ENCODE measurements at places on chromosomes 5 and 9. TPM values are rescaled to one million over a fixed set of nuclear protein-coding genes. Genes with fewer than 3 reads are reported as not detected.

DNA sequence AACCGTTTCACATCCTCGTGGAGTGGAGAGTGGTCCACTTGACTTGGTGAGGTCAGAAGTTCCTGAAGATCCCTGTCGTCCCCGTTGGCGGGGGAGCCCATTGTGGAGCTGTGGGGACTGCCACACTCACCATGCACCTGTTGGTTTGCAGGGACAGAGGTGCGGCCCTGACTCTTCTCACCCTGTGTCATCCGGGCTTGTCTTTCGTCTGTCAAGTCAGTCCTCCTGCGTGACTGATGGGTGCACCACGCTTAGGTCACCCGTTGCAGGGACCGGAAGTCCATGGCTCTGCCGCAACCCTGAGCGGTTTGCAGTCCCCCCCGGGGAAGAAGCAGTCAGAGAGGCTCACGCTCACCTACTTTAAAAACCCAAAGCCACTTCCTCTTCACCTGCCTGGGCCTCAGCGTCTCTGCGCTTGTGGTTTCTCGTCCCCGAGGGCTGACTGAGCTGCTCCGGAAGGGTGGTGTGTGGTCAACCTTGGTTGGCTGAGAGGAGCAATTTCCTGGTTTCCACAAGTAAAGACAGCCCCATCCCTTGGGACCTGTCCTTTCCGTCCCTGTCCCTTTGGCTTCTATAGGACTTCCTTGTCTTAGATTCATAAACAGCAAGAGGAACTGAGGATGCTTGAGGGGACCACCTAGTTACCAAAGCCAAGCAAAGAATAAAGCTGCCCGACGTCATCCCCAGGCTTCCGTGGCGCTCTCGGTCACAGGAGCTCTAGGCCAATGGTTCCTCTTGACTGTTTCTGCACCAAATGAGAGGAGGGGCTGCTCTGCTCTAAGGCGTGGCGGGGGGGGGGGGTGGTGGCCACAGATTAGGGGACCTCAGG lies 53.2 kb downstream of the USP20 start:
- no peak overlapping the region for H3K4me3 ChIP-seq
- H3K4me1 ChIP-seq, result peaks cover 35% of the 10 kb centered on the region
- no peak for DNase-seq
- no peak overlapping the region for H3K27ac ChIP-seq

- no peak overlapping the region for H3K4me3 ChIP-seq
- no peaks in the 10 kb centered on the region for H3K27me3 ChIP-seq
- no peaks in the 10 kb centered on the region for H3K36me3 ChIP-seq
- DNase-seq, result no peak
- no peaks in the 10 kb centered on the region for H3K4me1 ChIP-seq
Measured at GRCh38 chr9:33429256-33429985, 18.0 kb downstream of the AQP3 start.

Gene PCA3
- not detected for total RNA-seq

- H3K4me3 ChIP-seq, result no peak overlapping the region
- peaks cover 23% of the 10 kb centered on the region for H3K36me3 ChIP-seq
- H3K4me1 ChIP-seq, result peaks cover 20% of the 10 kb centered on the region
- DNase-seq, result no peak
Measured at GRCh38 chr9:128910906-128911305, 9.9 kb upstream of the PHYHD1 start.

Gene TERT
- total RNA-seq, result 0.33 TPM

DNA sequence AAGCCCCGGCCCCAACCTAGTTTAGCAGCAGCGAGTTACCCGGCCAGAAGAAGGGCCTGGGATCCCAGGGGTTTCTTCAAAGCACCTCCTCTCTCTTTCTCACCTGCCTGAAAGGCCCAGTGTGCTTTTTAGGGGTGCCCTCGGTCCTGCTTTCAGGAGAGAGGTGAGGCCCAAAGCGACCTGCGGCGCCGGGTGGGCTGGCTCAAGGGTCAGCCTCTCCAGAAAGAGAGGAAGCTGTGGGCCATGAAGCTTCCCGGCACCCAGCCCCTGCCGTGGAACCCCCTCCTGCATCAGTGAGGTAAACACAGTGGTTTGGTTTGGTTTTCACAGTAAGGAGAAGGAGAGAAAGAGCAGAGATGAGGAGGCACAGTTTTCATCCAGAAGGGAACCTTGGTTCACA lies 4.3 kb downstream of the FOXB2 start:
- peaks cover 17% of the 10 kb centered on the region for H3K4me1 ChIP-seq
- H3K27me3 ChIP-seq, result peaks cover 91% of the 10 kb centered on the region
- H3K36me3 ChIP-seq, result no peaks in the 10 kb centered on the region

- H3K36me3 ChIP-seq, result peaks cover 6% of the 10 kb centered on the region
- H3K4me3 ChIP-seq, result no peak overlapping the region
- H3K27me3 ChIP-seq, result no peaks in the 10 kb centered on the region
- DNase-seq, result no peak
- H3K27ac ChIP-seq, result no peak overlapping the region
Measured at GRCh38 chr5:37789991-37790390, 49.9 kb downstream of the GDNF start.

DNA sequence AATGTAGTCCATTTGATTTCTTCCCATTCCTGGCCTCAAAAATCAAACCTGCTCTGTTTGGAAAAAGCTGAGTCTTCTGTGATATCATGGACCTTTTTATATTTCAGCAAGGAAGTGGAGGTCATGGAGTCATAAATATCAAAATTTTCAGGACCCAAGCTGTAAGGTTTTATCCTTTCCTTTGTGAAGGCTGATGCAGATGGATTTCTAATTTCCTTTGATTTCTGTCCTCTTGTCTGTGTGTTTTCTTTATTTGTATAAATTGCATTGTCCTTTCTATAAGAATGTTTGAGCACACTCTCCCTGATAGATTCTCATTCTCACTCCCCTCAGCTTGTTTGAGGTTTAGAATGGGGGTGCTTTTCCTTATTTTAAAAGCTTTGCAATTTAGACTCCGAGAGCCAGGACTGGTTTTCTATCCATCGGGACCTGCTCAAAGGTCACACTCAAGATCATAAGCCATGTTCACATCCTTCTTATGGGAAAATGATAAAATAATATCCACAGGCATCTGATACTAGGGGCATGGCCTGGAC lies 127.4 kb upstream of the TMEM161B start:
- H3K27ac ChIP-seq, result no peak overlapping the region
- H3K36me3 ChIP-seq, result no peaks in the 10 kb centered on the region
- no peak overlapping the region for H3K4me3 ChIP-seq
- no peak for DNase-seq

DNA sequence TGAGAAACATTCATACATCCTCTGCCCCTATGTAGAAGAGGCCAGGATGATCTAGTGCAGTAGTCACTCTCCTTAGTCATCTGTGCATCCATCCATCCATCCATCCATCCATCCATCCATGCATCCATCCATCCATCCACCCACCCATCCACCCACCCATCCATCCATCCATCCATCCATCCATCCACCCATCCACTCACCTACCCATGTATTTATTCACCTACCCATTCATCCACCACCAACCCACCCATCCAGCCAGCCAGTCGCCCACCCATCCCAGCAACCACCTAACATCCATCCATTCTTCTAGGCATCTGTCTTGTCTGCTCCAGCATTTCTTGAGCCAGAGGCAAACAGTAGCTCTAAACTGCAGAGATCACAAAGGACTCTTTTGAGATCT lies 87.1 kb downstream of the MSX2 start:
- H3K36me3 ChIP-seq, result peaks cover 5% of the 10 kb centered on the region
- no peak overlapping the region for H3K27ac ChIP-seq
- H3K27me3 ChIP-seq, result no peaks in the 10 kb centered on the region
- H3K4me1 ChIP-seq, result peaks cover 31% of the 10 kb centered on the region
- DNase-seq, result no peak

Gene ARL14EPL
- total RNA-seq, result 0.25 TPM

GRCh38 chr5:10303699-10304170 lies 4.0 kb downstream of the CMBL start:
- H3K27ac ChIP-seq, result no peak overlapping the region
- no peak overlapping the region for H3K4me3 ChIP-seq
- H3K27me3 ChIP-seq, result no peaks in the 10 kb centered on the region
- H3K4me1 ChIP-seq, result peaks cover 16% of the 10 kb centered on the region
- DNase-seq, result no peak

DNA sequence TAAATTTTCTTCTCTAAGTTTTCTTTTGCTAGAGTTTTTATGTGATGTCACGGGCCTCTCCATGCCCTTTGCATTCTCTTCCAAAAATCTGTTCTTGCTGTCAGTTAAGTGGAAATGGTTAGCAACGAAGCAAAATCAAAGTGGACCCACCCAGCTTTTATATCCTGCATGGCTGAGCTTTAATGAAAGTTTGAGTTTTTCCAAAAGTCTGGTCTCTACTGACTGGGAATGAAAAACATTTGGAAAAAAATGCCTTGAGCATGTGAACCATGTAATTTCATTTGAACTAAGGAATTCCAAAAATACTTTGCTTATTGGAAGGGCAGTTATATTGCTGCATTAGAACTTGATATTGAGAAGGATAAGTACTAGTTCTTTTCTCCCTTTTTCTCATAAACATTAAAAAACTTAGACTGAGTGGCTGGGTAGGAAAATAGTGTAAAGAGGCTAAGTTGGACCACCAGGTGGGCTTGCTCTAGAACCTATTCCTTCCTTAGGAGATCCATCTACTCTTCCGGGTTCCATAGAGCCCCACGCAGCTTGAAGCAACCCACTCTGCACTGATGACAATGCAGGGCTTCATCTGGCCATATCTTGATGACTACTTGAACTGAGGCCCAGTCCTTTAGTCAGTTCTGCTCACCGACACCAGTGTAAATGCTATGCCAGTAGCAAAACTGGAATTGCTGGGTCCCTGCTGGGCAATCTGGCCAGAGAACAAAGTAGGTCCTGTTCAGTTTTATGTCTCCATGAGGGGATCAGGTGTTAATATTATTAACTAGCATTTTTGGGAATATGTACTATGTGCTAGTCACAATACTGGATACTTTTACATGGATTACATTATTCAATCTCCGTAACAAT lies 17.4 kb upstream of the RIC1 start:
- no peak overlapping the region for H3K4me3 ChIP-seq
- no peaks in the 10 kb centered on the region for H3K4me1 ChIP-seq
- no peaks in the 10 kb centered on the region for H3K27me3 ChIP-seq
- no peak overlapping the region for H3K27ac ChIP-seq

Gene SH3TC2
- 6.8 TPM for total RNA-seq

DNA sequence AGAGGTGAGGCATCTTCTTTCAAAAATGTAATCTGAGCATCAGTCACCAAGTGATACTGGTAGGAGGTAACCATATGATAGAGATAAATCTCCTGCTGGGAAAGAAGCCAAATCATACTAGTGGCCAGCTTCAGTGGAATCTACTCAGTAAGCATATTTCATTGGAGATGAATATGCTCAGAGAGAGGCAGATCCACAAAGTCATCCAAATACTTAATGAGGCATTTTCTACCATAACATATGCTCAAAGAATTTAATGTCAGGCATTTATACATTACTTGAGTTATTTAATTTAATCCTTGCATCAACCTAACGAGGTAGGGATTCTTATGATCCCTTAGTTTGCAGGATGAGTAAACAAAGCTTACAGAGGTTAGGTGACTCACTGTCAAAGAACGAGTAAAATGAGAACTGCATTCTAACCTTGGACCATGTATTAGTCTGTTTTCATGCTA lies 50.9 kb upstream of the DMRTA1 start:
- no peak overlapping the region for H3K27ac ChIP-seq
- H3K4me1 ChIP-seq, result no peaks in the 10 kb centered on the region
- no peaks in the 10 kb centered on the region for H3K27me3 ChIP-seq
- H3K36me3 ChIP-seq, result no peaks in the 10 kb centered on the region

Gene DOK3
- total RNA-seq, result 5.8 TPM

Gene ADRB2
- total RNA-seq, result 0.42 TPM

Gene FCN2
- not detected for total RNA-seq

DNA sequence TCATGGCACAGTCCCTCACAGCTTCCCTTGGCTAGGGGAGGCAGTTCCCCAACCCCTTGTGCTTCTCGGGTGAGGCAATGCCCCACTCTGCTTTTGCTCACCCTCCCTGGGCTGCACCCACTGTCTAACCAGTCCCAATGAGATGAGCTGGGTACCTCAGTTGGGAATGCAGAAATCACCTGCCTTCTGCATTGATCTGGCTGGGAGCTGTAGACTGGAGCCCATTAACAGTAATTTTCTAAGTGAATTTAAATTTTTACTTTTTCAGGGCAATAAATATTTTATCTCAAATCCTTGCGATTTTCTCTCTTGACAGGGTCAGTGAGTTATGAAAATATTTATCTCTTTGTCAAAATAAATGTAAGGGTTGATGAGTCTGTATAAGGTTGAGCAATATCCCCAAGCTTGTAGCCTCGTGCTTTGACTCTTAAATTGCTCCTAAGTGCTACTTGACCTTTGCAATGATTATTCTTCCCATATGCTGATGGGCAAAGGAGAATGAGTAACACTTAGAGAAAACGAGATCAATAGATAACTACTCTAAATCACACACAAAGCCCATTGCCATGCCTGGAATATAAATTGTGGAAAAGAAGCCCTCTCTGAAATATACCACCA lies 82.1 kb upstream of the MOCS2 start:
- H3K36me3 ChIP-seq, result peaks cover 2% of the 10 kb centered on the region
- DNase-seq, result no peak
- no peaks in the 10 kb centered on the region for H3K4me1 ChIP-seq
- no peak overlapping the region for H3K4me3 ChIP-seq
- H3K27ac ChIP-seq, result no peak overlapping the region
- no peaks in the 10 kb centered on the region for H3K27me3 ChIP-seq

DNA sequence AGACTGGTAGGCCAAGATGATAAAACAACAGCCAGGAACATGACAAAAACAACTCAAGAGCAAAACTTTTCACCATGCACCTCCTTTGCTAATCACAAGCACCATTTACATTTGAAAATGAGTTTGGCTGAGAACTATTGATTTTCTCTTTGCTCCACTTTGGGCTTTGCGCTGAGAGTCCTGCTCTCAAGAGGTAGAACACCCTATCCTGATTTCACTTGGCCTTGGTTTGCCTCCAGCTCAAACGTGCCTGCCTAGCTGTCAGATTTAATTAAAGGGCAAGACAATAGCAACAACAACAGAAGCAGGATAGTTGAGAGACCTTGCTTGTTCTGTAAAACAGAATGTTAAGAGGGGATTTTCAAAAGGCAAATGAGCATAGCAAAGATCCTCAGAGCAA lies 128.2 kb upstream of the ASTN2 start:
- no peak for DNase-seq
- no peak overlapping the region for H3K27ac ChIP-seq
- H3K4me3 ChIP-seq, result no peak overlapping the region
- peaks cover 23% of the 10 kb centered on the region for H3K27me3 ChIP-seq

DNA sequence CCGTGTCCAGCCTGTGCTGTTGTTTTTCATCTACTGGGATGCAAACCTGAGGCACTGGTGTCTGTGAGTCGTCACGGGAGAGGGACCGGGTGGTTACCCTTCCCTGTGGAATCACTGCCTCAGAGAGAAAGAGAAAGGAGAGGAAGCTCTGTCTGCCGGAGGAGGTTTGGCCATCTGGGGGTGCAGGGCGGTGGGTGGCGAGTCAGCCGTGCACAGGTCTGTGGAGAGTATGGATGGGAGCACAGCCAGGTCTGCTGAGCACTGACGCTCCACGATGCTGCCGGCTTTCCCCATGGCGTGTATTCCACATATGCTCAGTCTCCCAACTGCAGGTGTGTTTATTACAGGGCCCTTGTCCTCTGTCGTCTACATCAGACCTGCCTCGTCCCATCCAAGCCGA lies 395.2 kb upstream of the IRX4 start:
- no peak overlapping the region for H3K27ac ChIP-seq
- peaks cover 14% of the 10 kb centered on the region for H3K27me3 ChIP-seq
- no peak for DNase-seq
- no peak overlapping the region for H3K4me3 ChIP-seq

GRCh38 chr5:149817539-149818060 lies 87.5 kb downstream of the PPARGC1B start:
- DNase-seq, result no peak
- no peaks in the 10 kb centered on the region for H3K4me1 ChIP-seq
- no peak overlapping the region for H3K27ac ChIP-seq

Data from mesothelial cell of epicardium (in vitro differentiated cells).